ENCODE measurements at places on chromosomes 2 and 18.

- peak; percentile 36 for DNase-seq
Measured at GRCh38 chr2:135916207-135916606, 40.0 kb upstream of the MCM6 start.

- DNase-seq, result no peak
Measured at GRCh38 chr2:239397931-239398471, 2.8 kb downstream of the HDAC4 start.

GRCh38 chr2:231181860-231182512 is 16.4 kb upstream of the ARMC9 start:
- DNase-seq, result no peak

DNA sequence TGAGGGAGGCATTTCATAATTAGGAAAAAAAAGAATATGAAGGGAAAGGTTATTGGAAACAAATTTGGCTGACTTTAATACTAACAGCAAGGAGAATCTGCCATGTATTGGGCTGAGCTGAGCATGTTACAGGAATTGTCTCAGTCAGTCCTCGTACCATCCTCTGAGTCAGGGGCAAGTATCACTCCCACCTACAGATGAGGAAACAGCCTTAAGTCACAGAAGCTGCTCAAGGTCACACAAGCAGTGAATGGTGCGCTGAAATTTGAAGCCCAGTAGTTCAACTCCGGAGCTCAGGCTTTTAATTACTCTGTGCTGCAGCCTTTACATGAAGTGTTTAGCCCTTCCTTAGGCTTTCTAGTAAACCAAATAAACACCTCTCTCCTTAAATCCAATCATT is 17.3 kb downstream of the PROKR1 start:
- DNase-seq, result no peak

DNA sequence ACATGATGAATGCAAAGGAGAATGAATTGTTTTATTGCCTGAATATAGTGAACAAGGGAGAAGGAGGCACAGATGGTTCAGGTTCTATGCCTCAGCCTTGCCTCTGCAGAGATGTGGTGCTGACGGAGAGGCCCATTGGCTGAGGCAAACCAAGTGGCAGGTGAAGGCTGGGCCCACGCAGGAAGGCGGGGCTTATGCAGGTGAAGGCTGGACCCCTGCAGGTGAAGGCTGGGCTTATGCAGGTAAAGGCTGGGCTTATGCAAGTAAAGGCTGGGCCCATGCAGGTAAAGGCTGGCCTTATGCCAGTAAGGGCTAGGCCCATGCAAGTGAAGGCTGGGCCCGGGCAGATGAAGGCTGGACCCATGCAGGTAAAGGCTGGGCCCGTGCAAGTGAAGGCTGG is 414.7 kb downstream of the LRATD1 start:
- no peak for DNase-seq

- DNase-seq, result no peak
Measured at GRCh38 chr18:51614967-51615571, 417.6 kb upstream of the MEX3C start.

DNA sequence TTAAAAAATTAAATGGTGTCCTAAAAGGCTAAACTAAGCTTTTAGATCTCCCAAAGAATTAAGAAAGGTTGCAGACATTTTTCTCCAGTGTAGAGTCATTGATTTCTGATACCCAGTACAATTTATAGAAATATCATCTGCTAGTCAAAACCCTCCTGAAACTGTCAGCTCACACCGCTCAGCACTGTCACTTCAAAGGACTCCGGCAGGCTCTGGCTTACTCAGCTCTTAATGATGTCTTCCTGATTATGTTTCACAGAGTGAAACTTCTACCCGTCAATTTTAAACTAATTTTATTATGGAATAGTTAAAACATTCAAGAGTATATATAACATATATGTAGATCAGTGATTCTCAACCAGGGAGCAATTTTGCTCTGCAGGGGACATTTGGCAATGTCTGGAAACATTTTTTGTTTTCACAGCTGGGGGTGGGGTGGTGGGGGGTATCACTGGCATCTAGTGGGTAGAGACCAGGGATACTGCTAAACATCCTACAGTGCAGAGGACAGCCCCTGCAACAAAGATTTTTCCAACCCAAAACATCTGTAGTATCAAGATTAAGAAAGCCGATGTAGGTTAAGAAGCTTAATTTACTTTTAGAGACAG is 31.6 kb downstream of the CDK15 start:
- DNase-seq, result no peak

DNA sequence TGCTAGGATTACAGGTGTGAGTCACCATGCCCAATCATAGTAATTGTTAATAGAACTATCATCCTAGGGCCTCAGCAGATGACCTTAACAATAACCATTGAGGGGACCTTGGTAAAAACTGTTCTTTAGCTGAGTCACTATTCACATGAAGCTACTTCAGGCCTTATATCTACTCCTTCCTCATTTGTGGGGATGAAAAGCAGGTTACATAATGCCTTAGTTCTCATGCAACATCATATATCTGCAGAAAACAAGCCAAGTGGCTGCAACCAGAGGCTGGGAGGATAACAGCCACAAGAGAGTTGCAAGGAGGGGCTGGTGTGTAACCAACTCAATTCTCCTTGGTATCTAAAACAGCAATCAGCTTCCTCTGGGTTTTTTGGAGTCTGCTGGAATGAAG is 445.4 kb downstream of the NBAS start:
- DNase-seq, result no peak

- DNase-seq, result no peak
Measured at GRCh38 chr2:51844596-51844995, 812.7 kb upstream of the NRXN1 start.

DNA sequence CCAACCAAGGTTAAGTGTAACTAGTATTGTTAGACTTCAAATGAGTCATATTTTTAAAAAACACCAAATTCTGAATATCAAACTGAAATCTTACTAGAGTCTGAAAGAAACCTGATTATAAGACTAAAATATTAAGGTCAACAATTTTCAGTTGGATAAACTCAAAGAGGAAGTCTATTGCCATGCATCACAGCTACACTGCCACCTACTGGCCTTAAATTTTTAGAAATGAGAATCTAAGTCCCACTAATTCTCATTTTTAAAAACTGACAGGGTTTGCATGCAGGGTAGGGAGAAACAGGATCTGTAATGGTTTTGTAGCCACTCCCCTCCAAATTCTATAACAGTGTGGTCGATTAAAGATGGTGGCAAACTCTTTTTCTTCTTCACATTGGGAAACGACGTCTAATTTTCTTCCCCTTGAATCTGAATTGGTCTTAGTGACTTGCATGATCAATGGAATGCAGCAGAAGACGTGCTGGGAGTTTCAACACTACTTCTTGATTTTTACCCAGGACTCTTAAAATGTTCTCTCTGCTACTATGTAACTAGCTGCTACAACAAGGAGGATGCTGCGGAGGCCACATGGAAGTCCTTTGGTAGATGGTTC is 176.1 kb upstream of the SESTD1 start:
- DNase-seq, result no peak

- no peak for DNase-seq
Measured at GRCh38 chr2:204321910-204322751, 223.1 kb upstream of the PARD3B start.

DNA sequence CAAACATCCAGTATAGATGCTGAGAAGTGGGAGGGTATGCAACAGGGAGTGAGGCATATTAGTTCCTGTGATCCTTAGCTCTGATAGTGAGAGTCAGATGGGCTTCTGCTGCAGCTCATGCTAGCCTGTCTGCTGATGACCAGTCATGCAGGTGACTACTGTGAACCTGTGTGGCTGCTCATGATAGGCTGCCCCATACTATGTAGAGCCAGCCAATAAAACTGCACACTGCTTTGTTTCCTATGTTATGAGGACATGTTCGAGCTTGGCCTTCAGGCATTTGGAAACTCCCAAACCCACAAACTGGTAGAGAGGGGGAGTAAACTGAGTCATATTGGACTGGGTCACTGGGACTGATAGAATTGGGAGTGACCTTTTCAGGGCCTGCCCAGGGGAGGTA is 20.1 kb upstream of the SERPINE2 start:
- DNase-seq, result no peak

DNA sequence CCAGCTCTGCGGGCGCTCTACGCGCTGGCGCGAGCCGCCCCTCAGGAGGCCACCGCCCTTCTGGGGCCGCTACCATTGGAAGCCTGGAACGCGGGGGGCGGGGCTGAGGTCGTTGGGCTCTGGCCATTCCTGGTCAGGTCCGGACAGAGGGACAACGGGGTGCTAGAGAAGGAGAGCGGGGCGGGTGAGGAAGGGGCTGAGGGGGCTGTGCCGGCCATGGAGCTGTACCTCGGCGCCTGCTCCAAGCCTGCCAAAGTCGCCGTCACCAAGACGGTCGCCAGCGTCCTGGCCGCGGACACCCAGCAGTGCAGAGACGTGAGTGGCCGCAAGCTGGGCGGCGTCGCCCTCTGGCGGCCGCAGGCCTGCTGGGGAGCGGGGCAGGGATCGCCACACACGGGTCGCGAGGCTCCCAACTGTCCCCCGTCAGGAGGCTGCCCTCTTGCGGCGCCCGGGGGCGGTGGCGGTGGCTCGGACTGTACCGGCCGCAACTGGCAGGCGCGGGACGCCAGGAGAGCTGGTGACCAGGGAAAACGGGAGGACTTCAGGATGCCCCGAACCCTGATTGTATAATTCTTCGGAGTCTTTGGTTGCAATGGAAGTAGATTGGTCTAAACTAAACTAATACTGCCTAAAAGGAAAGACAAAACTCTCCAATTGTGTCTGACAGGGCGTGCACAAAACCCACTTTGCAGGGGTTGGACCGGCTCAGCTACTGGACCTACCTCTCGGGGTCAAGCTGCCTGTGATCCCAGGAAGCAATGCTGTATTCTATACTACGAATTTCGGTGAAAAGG is at the start of gene FSIP2:
FSIP2 (plus strand) TSS at position 126 of the 794 bp plus-strand sequence; CDS start at position 217, 91 bp downstream.
- peak; percentile 3 for DNase-seq

DNA sequence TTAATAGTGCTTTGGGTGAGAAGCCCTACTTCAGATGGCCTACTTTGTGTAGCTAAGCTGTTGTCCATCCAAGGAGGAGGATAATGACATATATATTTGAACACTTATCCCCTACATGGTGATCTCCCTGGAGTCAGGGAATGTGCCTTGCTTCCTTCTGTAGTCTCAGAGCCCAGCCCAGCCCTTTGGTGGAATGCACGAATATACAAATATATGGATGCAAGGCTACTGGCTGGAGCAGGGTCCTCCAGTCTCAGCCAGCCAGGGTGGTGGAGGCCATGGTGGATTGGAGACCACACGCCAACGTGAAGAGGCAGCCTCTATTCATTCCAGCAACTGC is 150.6 kb upstream of the RIOK3 start:
- no peak for DNase-seq

DNA sequence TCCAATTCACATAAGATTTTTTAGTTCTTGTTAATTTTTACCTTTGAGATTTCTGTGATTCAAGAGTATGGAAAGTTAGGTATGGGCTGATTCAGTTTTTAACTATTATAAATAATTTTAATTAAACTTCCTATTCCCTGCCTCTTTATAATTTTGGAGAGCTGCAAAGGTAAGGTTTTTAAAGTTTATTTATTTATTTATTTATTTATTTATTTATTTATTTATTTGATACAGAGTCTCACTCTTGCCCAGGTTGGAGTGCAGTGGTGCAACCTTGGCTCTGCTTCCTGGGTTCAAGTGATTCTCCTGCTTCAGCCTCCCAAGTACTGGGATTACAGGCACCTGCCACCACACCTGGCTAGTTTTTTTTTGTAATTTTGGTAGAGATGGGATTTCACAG is 215.5 kb upstream of the FIGN start:
- no peak for DNase-seq

DNA sequence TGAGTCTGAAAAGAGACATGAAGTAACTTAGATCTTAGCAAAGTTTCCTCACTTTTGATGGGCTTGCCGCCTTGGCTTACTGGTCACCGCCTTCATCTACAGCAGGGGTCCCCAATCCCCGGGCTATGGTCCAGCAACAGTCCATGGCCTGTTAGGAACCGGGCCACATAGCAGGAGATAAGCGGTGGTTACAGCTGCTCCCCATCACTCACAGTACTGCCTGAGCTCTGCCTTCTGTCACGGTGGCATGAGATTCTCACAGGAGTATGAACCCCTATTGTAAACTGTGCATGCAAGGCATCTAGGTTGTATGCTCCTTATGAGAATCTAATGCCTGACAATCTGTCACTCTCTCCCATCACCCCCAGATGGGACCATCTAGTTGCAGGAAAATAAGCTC is 72.9 kb downstream of the BIN1 start:
- DNase-seq, result no peak

GRCh38 chr2:142863485-142863961 is 13.9 kb upstream of the KYNU start:
- no peak for DNase-seq

DNA sequence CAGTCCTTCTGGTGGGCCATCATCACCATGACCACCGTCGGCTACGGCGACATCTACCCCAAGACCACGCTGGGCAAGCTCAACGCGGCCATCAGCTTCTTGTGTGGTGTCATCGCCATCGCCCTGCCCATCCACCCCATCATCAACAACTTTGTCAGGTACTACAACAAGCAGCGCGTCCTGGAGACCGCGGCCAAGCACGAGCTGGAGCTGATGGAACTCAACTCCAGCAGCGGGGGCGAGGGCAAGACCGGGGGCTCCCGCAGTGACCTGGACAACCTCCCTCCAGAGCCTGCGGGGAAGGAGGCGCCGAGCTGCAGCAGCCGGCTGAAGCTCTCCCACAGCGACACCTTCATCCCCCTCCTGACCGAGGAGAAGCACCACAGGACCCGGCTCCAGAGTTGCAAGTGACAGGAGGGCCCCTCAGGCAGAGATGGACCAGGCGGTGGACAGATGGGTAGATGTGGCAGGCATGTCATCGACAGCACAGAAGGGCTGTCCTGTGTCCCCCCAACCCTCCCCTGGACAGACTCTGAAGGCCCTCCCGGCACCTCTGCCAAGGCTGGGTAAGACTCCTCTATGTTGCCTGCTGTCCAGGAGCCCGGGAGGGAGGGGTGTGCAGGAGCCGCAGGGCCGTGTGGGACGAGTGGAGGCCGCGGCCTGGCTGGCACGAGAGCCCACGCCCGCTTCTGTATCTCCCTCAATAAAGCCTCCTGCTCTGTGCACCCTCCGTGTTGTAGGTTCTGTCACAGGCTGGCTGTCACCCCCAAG is 2.0 kb downstream of the KCNF1 start:
- no peak for DNase-seq

GRCh38 chr2:71796174-71796593 is 342.8 kb downstream of the DYSF start:
- DNase-seq, result no peak

GRCh38 chr2:110977403-110977802 is 143.3 kb upstream of the BCL2L11 start:
- DNase-seq, result no peak

- no peak for DNase-seq
Measured at GRCh38 chr2:68027959-68028358, 34.8 kb downstream of the C1D start.

- DNase-seq, result no peak
Measured at GRCh38 chr2:217623281-217623912, 379.4 kb downstream of the TNS1 start.
